ENCODE measurements at places on chromosomes 7 and 10. TPM values are rescaled to one million over a fixed set of nuclear protein-coding genes. Genes with fewer than 3 reads are reported as not detected.

ECHDC3 gene
- 4.0 TPM for total RNA-seq

DNA sequence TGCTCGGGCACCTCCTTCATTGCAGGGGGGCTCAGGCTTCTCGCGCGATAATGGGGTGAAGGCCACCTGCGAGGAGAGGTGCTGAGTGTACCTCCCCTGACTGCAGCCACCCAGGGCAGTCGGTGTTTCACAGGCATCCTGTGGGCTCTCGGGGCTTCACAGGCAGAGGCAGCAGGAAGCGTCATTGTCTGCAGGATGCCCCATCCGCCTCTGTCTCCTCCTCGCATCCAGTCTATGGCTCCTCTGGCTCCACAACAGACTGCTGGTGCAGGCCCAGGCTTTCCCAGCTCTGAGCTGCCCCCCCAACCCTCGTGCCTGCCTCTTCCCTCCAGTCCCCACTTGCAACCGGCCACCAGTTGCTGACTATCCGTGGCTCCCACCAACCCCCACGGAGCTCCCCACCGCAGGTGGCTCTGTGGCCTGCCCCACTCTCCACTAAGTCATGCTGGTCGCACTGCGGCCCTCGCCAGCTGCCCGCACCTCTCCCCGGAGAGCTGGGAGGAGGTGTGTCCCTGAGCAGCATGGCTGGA, 36.5 kb downstream of the CAMK2B start:
- DNase-seq, result peak; percentile 1

- DNase-seq, result no peak
Observed at GRCh38 chr10:70849582-70850016, 33.9 kb downstream of the SGPL1 start.

- no peak for DNase-seq
Observed at GRCh38 chr10:119221201-119221600, 13.8 kb downstream of the GRK5 start.

- no peak for DNase-seq
Observed at GRCh38 chr10:18099415-18099814, 40.8 kb upstream of the CACNB2 start.

DNA sequence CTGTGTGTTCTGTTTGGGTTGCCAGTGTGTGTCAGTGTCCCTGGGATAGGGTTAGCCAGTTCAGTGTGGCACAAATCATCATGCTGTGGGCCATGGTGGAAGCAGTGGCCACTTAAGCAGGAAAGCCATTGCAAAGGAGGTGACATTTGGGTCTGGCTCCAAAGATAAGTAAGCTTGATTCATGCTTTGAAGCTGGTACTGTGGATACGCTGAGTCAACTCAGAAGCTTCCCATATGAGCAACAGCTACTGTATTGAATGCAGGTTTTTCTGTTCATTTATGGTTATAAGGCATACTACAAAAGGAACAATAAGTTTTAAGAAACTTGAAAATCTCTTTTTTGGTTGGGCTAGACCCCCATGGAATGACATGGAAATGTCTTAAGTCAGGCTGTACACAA, 143.1 kb downstream of the BMPER start:
- DNase-seq, result no peak
